ENCODE measurements at places on chromosomes 13 and 19.

DNA sequence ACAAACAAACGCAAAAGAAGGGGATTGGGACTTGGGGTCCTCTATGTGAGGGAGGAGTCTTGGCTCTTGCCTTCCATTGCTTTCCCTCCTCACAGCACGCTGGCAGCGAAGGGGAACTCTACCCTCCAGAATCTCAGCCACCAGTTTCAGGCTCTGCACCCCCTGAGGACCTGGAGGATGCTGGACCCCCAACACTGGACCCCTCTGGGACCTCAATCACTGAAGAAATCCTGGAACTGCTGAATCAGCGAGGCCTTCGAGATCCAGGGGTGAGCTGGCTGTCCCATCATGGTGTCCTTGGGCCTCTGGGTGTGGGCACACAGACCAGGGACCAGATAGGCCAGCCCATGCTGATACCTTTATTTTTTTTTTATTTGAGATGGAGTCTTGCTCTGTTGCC lies 9.6 kb downstream of the PLEKHG2 start:
- no peak for DNase-seq

DNA sequence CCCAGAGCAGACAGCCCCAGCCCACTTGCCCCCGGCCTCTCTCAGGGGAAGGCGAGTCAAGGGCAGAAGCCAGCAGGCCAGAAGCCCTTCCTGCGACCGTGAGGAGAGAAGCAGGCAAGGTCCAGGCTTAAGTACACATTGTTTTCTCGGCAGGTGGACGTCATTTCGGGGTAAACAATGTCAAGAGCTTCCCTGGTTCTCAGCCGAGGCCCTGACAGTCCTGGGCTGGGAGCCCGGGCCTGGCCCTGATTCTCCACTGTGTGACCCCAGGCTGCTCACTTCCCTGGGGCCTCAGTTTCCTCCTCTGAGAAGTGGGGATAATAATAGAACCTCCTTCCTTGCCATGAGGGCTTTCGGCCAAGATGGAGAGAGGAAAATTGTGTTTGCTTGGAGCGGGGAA lies 19.4 kb downstream of the PLVAP start:
- DNase-seq: peak; percentile 27

GRCh38 chr13:86838411-86839120 lies 832.6 kb upstream of the SLITRK5 start:
- no peak for DNase-seq

- no peak for DNase-seq
Measured at GRCh38 chr13:103031332-103031873, 34.8 kb downstream of the SLC10A2 start.

DNA sequence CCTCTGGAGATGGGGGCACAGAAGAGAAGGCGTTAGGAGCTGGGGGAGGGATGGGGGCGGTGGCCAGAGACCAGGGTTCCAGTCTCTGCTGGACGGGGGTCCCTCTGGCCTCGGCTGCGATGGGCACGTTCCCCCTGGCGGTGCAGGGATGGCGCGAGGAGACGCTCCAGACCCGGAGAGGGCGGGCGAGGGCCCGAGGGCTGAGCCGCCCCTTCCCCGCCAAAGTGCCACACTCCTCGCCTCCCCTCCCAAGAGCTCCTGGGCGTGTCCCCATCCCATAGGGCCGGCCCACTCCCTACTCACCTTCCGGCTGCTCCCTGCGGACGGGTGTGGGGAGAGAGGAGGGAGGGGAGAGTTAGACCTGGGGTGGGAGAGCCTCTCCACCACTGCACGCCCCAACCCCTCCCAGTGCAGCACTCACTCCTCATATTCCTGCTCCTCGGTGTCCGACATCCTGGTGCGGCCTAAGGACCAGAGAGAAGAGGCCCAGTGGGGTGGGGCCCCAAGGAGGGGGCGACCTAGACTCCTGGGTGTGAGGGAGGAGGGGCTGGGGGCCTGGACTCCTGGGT lies 2.2 kb downstream of the TNNT1 start:
- no peak for DNase-seq

DNA sequence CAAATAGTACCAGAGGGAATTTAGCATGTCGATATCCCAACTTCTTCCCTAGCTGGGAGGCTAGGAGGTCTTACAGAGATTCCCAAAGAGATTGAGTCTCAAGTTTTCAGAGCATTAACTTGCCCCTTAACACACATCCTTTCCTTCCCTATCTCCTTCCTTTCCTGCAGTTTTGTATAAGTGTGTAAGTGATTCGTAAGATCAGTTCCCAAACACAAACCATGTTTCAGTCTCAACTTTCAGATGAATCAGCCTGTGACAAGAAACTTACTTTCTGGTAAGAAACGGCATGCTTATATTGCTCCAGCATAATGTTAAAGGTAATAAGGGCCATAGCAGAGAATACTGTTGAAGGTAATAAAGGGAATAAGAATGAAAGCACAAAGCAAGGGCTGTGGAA lies 472.2 kb downstream of the LIG4 start:
- no peak for DNase-seq

DNA sequence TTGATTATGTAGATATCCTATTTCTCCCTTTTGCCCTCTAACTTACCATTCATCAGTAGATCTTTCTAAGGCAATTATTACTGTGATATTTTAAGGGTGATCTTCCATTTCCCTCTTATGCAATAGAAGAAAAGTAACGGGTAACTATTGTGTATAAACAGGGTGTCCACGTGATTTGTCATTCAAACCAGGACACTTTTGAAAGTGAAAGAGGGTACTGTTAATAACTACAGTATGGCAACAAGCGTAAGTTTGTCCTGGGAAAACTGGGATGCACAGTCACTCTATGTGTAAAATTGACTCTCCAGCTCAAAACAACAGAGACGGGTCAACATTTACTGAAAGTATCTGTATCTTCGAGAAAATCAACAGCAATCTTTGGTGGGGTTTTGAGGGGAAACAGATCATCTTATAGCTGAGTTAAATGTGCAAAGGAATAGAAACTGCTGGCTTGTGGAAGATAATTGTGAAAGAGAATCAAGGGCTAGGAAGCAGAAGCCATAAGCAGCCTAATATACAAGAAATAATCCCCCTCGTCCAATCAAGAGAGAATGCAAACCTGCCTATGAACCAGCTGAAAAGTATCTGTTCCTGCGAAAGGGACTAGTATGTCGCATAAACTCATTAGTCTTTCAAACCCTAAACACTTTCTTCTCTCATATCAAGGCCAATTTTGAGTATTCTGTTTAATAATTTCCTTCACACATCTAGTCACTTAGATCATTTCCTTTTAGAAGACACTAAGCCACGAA lies 126.7 kb downstream of the FOXO1 start:
- no peak for DNase-seq

GRCh38 chr19:3359015-3359918 lies 7.1 kb upstream of the NFIC start:
- DNase-seq: peak; percentile 69

DNA sequence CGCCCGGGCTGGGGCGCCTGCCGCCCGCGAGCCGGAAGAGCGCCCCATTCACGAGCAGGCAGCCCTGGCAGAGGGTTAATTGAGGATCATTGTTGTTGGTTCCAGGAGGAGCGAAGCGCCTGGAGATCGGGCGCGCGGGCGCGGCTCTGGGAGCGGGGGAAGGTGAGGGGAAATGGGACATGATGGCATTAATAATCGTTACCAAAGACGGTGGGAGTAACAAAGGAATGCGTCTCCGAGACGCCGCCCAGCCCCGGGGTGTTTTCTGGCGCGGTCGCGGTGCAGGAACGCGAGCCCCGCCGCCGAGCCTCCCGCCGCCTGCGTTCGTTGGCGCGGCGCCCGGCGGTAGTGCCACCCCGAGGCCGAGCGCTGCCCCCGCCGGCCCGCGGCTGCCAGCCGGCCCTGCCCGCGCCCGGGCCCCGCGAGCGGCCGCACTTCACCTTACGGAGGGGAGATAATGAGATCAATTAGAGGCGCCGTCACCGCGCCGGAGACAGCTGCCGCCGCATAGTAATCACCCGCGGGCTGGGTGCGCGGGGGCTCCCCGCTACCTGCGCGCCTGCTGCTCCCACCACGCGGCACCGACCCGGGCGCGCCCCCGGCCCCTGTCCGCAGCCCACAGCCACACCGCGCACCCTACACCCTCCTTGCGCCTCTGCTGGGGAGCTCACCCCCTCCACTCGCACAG lies 2.8 kb downstream of the ZNF536 start:
- no peak for DNase-seq

DNA sequence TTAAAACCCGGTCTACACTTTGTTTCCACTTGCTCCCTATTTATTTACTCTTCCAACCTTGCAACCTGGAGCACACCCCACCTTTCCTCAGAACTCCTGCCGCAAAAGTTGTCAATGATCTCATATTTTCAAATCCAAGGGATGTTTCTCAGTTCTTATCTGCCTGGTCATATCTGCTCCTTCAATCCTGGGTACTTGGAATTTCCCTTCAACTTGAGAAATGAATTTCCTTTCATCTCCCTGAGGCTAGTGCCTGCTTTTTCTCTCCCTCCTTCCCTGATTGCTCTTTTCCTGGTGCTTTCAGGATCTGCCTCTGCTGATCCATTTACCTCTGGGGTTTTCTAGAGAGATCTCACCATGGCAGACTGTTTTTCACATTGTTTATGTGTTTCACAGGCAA lies 154.8 kb upstream of the IRS2 start:
- no peak for DNase-seq

DNA sequence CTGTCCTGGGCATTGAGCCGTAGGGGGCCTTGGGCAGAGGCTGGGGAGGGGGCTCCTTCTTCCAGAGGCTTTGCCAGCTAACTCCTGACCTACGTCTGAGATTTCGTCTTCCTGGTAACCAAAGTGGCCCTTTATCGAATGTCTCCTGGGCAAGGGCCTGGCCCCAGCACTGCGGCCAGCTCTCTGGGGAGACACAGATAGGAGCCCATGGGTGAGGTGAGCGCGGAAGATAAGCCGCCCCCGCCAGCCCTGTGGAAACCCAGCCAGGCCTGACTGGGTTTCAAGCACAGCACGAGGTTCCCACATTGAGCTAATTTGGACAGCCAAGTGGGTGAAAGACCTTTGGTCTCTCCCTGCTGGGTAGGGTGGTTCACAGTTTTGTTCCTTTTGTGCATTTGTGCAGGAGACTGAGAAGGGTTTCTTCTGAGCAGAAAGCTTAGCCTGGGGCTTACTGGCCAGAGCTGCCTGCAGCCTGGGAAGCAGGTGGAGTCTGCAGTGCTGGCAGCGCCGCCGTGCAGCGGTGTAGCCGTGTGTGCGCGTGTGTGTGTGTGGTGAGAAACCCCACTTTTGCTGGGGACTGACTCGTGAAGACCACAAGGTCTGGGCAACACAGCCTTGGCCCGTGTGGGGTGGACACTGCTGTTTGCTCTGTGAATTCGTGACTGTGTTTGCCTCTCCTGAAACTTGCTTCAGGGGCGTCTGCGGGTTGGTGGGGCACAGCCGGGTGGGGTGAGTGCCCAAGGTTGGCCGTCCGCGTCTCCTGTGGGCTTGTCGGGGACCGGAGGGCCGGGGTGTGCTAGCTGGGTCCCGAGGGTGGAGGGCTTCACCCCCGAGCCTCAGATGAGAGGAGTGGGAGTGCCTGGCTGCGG lies 2.5 kb downstream of the BSG start:
- peak; percentile 41 for DNase-seq

- no peak for DNase-seq
Measured at GRCh38 chr13:67042556-67042955, 187.6 kb downstream of the PCDH9 start.

DNA sequence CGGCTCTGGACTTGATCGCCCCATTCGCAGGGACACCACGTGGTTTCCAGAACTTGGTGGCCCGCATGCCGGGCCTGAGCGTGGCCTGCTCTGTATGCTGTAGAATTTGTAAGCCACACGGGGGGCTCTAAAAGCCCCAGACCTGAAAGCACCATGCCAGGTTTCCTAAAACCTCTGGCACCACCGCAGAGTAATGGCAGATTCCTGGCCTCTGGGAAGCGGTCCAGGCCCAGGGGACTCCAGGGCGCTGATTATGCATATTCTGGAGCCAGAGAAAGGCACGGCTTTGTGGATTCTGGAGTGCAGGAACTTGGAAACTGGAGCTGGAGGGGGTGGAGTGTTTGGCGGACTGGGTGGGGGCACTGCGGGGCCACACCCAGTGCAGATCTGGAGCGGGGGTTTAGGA lies 3.7 kb downstream of the FTL start:
- DNase-seq: no peak

DNA sequence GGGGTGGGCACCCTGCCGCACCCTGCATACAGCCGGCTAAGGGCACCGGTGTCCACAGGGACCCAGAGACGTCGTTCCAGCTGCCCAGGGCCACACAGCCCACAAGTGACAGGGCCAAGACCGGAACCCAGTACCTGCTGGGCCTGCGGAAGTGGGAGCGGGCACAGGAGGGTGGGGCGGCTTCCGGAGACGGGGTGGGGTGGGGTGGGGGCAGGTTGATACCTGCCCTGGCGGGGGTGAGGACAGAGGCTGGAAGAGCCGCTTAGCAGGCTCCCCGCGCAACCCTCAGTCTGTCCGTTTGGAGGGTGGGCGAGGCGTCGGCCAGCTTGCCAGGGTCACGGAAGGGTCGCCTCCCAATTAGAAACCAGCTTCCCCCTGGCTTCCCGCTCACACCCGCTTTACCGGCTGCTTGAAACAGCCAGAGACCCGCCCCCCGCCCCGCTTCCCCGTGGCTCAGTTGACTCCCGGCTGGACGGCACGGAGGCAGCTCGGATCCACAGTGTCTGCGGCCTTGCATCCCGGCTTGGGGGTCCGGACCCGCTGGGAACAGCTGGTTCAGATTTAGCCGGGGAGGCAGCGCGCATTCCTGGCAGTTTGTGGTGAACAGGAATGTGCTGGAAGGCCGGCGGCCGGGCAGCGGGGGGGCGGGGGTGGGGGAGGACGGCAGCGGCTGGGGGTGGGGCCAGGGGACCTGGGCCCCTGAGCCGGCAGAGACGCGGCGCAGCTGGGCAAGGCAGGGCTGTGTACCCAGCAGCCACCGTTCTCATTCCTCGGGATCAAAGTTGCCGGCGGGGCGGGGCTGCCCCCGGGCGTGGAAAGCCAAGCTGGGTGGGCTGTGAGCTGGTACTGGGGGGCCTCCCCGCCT lies 1.9 kb downstream of the CNN2 start:
- peak; percentile 73 for DNase-seq

DNA sequence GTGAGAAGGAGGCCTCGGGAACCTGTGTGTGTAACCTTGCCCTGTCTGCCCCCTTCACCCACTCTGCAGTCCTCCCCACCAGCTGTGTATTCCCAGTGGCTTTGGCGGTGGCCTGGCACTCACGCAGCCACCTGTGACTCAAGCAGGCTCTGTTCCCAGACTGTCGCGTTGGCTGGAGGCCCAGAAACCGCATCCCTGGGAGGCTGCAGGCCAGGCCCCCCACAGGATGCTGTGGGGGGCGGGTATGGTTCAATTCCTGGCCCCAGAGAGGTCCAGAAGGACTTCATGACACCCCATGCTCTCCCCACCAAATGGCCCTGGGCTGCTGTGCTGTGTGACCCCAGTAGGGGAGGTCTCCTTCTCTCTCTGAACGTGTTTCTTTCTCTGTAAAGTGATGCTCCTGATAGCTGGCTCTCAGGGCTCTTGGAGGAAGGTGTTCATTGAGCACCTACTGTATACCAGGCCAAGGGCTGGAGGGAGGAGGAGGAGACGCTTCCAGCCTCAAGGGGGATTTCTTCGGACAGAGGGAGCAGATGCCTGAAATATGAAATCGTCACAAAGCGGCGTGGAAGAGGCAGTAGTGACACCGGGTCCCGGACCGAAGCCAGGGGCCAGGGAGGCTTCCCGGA lies 1.9 kb upstream of the LINGO3 start:
- DNase-seq: no peak

GRCh38 chr13:30115257-30115600 lies 192.1 kb downstream of the KATNAL1 start:
- no peak for DNase-seq

Data from dermis blood vessel endothelial cell (primary cell).